ENCODE measurements at places on chromosomes 4 and X. TPM values are rescaled to one million over a fixed set of nuclear protein-coding genes. Genes with fewer than 3 reads are reported as not detected.

The GPR78 gene
- total RNA-seq = not detected

The AREG gene
- not detected for total RNA-seq

The SMARCA5 gene
- 69.8 TPM for total RNA-seq

The PROM1 gene
- 12.2 TPM for total RNA-seq

The GATA1 gene
- not detected for total RNA-seq

The MAGEB1 gene
- total RNA-seq = not detected

The F8 gene
- total RNA-seq = 4.5 TPM

The SOWAHD gene
- total RNA-seq = not detected

The FGFBP2 gene
- not detected for total RNA-seq

The LRRC66 gene
- total RNA-seq = 1.3 TPM

The GNRHR gene
- not detected for total RNA-seq

The MAOB gene
- 0.10 TPM for total RNA-seq

The ZBED1 gene
- total RNA-seq = 40.2 TPM

The CYSLTR1 gene
- 0.13 TPM for total RNA-seq

The SOD3 gene
- 1.6 TPM for total RNA-seq

The RTL5 gene
- 8.5 TPM for total RNA-seq

The PNCK gene
- total RNA-seq = 0.41 TPM

The CRLF2 gene
- not detected for total RNA-seq

The OCIAD1 gene
- 121 TPM for total RNA-seq

The GAGE12E gene
- total RNA-seq = not detected

The PRRG1 gene
- 16.5 TPM for total RNA-seq

The ADH1B gene
- not detected for total RNA-seq

The HSFX3 gene
- total RNA-seq = not detected

The FGD1 gene
- 15.6 TPM for total RNA-seq

The TCP11X2 gene
- 2.0 TPM for total RNA-seq

The IL3RA gene
- 0.97 TPM for total RNA-seq

The C4orf54 gene
- total RNA-seq = not detected

The HSFX4 gene
- not detected for total RNA-seq

All from endothelial cell (in vitro differentiated cells).